Neural crest cell (in vitro differentiated cells): ENCODE measurements at places on chromosomes 4 and X. TPM values are rescaled to one million over a fixed set of nuclear protein-coding genes. Genes with fewer than 3 reads are reported as not detected.

- DNase-seq: no peak
Observed at GRCh38 chrX:37078434-37078703, 70.2 kb downstream of the FAM47C start.

The PPBP gene
- not detected in 2 replicates for total RNA-seq

The PPP1R3F gene
- total RNA-seq: 11.5 and 13.1 TPM in 2 replicates

- DNase-seq: peak; percentile 33
Observed at GRCh38 chrX:47540754-47541538, 20.1 kb upstream of the ARAF start.

The PCSK1N gene
- total RNA-seq: 9.3 and 12.7 TPM in 2 replicates

GRCh38 chr4:54095110-54095825 is 4.7 kb upstream of the GSX2 start:
- DNase-seq: no peak
